Cerebellar nuclear complex (tissue), 1 donor: ENCODE measurements at places on chromosomes 1 and 21.

- no peak for DNase-seq
These were observed 30.6 kb downstream of the IFNAR1 start for GRCh38 chr21:33355355-33355754.

- DNase-seq: no peak
These were observed 35.2 kb downstream of the ELAPOR1 start for GRCh38 chr1:109148987-109149561.

GRCh38 chr1:208216062-208216461 lies 28.1 kb downstream of the PLXNA2 start:
- DNase-seq: no peak

- DNase-seq: no peak
These were observed 10.6 kb upstream of the MYSM1 start for GRCh38 chr1:58710190-58711085.

DNA sequence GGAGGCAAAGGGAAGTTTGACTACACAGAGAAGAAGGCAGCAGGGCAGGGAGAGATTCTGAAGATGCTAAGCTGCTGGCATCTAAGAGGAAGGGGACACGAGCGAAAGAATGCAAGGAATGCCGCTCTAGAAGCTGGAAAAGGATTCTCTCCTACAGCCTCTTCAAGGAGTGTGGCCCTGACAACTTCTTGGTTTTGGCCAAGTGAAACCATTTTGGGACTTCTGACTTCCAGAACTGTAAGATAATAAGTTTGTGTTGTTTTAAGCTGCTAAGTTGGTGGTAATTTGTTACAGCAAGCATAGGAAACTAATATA lies 28.5 kb downstream of the MGST3 start:
- no peak for DNase-seq

GRCh38 chr1:26315874-26316850 lies 1.6 kb upstream of the CD52 start:
- no peak for DNase-seq

DNA sequence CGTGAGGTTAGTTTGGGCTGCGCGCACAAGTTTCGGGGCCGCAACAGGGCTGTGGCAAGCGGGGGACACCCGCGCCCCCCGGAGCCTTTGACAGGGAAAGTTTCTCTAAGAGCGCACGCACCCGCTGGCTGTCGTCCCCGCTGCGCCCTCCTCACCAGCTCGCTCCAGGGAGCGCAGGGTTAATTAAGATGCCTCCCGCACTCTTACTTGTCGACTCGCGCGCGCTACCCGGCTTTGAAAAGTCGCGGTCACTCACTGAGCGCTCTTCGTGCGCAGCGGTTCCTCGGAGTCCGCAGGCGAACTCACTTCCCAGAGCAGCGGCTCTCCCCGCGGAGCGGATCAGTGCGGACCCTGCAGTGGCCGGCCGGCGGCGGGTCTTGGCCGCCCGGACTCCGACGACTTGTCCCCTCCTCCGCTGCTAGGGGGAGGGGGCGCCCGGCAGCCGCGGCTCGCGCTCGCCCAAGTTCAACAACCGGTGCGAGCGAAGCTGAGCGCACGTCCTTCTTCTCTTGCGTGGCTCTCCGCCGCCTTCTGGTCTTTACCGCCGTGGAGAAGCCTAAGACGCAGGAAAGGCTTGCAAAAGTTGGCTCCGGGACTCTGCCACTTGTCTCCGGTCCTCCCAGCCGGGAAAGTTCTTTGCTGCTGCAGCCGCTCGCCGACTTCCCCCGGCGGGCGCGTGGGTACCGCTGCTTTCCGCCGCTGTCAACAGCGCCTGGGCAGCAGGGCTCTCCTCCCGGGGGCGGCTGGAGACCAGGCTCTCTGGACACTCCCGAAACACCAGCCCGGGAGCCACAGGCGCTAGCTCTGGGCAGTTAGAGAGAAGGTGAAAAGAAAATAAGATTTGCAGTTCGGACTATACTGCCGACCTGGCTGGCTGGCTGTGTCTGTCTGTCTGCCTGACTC lies 506 bp downstream of the JUN start:
- DNase-seq: peak; percentile 16

DNA sequence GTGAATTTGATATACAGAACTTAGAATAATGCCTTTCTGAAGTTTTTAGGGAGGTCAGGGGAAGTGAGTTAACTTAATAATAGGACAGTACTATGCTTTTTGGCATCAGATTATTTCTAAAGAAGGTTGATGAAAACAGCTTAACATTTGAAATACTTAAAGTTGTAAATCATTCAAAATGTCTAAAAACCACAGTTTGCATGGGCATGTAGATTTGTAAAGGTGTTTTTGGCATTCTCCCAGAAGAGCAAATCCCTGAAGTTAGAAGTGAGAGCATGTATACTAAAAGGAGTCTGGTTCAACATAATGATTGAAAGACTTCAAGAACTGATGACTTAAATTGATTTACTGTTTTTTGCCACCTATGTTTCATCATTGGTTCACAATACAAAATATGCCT lies 6.7 kb downstream of the DR1 start:
- no peak for DNase-seq

GRCh38 chr1:7613851-7614205 lies 157.3 kb upstream of the VAMP3 start:
- DNase-seq: no peak

DNA sequence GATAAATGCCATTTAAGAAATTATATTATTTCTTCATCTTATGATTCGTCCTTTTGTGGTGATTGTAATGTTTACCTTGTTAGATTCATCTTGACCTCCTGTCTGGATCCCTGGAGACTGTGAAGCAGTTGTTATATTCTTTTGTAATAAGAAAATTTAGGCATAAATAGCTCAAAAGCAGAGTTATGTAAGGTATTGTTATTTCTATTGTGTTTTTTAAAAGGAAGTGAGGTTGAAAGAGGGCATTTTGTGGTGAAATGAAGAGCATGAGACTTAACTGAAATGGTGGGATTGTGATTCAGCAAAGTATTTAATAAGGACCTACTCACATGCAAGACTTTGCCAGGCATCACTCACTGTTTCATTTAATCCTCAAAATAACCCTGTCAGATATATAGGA lies 104.0 kb downstream of the PDE4B start:
- DNase-seq: no peak

DNA sequence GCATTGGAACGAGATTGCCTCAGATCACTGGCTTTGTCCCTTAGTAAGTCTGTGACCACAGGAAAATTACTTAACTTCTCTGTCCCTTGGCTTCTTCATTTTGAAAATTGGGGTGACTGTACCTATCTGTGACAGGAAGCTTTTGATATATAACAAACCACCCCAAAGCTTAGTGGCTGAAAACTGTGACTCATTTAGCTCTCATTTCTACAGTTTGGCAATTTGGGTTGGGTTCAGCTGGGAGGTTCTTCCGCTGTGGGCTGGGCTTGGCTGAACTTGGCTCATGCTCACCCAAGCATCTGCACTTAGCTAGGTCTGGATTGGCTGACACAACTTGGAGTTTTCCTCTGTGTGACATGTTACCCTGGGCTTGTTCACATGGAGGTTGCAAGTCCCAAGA lies 14.0 kb downstream of the C1orf94 start:
- no peak for DNase-seq

GRCh38 chr1:59124166-59124565 lies 172.7 kb upstream of the FGGY start:
- no peak for DNase-seq
